ENCODE measurements at places on chromosomes 1 and 21.

GRCh38 chr1:1554926-1555915 is 14.8 kb upstream of the TMEM240 start:
- no peak for DNase-seq

DNA sequence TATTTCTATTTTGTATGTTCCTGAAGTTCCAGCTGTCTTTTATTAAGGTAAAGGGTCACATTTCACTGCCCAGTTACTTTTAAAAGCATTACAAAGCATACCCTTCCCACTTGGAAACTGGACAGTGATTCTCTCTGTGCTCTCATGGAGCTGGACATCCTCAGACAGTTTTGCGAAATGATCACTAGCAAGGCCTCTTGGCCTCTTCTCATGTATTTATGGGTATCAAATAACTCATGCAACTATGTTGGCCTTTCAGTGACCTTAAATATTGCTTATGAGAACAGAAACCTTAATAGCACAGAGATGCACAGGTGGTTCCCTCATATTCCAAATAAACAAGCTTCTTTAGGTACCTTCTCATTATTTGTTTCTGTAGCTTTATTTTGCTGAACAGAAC is 7.9 kb upstream of the AMPD1 start:
- DNase-seq, result no peak

- DNase-seq, result no peak
These were observed 8.1 kb downstream of the KRTAP21-3 start for GRCh38 chr21:30710499-30710898.

- DNase-seq, result no peak
These were observed 3.6 kb downstream of the NIBAN1 start for GRCh38 chr1:184970691-184971161.

DNA sequence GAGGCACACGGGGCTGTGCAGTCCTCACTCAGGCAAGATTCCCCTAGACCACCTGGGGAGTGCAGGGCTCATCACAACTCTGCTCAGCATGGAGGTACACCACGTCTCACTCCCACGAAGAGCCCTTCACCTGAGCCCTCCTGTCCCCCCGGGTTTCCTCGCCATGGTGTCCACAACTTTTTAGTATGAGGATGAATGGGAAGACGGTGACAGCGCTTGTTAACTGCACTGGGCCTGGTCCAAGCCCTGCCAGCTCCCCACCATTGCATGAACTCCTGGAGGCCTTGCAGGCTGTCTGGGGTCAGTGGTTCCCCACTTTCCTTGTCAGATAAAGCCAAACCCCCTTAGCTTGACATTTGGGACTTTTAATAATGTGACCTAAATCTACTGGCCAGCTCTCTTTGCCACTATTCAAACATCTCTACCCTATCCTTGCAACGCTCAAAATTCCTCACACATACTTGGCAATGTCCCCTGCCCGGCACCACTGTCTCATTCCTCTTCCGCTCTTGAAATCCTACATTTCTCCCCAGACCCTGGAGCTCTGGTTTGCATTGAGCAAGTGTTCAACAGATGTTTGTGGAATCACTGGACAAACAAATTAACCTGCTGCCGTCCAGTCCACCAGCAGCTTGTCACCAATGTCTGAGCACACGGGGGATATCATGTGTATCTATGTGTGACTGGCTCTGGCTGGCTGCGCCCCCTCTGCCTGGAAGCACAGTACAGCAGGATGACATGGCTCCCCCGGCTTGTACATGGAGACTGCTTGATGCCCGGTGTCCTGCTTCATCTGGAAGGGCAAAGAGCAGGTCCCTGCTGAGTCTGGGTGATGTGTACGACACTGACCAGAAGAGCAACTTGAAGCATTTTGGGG is 11.2 kb downstream of the TMEM9 start:
- DNase-seq, result no peak

DNA sequence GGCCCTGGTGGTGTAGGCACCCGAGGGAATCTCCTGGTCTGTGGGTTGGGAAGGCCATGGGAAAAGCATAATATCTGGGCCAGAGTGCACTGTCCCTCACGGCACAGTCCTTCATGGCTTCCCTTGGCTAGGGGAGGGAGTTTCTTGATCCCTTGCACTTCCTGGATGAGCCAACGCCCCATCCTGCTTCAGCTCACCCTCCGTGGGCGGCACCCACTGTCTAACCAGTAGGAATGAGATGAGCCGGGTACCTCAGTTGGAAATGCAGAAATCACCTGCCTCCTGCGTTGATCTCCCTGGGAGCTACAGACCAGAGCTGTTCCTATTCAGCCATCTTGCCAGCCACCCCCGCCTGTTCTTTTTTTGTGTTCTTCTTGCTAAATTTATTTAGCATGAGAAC is 134.4 kb downstream of the LEPR start:
- DNase-seq, result no peak

- no peak for DNase-seq
These were observed 13.1 kb upstream of the HMGN2 start for GRCh38 chr1:26459148-26459547.

GRCh38 chr1:8384088-8384487 is 66.2 kb downstream of the SLC45A1 start:
- DNase-seq, result no peak

GRCh38 chr1:43660355-43660754 is 10.4 kb downstream of the KDM4A start:
- no peak for DNase-seq

DNA sequence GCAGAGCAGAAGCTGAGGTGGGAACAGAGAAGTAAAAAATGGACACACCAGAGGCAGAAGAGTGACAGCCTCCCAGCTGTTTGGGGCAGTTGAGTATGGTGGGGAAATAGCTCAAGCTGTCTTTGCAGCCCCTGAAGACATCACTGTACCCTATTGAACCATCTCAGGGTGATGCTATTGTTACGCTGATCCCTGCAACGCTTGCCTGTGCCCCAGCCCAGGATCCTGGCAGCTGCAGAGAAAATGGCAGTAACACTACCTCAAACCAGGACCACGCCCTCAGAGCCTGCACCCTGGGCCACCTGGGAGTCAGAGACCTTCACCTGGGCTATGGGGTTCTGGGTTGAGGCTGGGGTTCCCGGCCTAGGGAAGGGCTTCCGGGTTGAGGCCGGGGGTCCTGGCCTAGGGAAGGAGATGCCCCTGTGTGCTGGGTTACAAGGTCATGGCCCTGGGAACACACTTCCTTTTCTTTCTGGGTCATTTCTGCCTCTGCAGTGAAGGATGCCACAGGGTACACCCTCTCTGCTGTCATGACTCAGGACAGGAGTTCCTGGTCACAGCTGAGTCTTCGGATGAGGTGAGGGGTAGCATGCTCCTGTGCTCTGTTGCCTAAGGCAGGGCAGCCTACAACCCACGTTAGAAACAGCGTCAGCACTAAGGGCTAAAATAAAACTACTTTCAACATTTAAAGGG is 11.6 kb downstream of the BSND start:
- DNase-seq, result no peak

GRCh38 chr1:4494558-4494957 is 159.9 kb upstream of the AJAP1 start:
- no peak for DNase-seq

- DNase-seq, result no peak
These were observed 563 bp upstream of the NFIA start for GRCh38 chr1:61081686-61082310.

DNA sequence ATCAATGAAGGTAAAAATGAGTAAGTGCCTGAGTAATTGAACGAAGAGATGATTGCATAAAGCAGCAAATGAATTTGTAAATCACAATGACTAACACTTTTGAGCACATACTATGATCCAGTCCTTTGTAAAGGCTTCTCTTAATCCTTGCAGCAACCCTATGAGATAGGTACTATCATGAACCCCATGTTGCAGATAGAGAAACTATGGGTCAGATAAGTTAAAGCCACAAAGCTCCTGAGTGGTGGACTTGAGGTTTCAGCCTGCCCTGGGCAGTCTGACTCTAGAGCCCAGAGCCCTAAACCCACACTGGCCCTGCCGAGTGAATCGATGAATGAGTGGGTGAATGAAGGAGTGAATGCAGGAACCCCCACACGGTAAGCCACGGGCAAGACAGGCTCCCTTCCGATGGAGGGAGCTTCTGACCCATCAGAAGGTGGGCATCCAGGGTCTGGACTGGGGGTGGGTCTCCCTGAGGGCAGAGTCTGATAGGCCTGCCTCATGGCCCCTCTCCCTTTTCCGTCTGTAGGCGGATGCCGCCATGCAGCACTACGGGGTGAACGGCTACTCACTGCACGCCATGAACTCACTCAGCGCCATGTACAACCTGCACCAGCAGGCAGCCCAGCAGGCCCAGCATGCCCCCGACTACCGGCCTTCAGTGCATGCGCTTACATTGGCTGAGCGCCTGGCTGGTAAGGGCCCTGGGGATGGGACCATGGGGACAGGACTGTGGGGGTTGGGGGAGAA is 17.0 kb downstream of the DMBX1 start:
- DNase-seq, result no peak

- no peak for DNase-seq
These were observed 85.2 kb downstream of the BEND5 start for GRCh38 chr1:48691429-48692001.

GRCh38 chr1:29542548-29542947 is 306.2 kb downstream of the PTPRU start:
- DNase-seq, result no peak

GRCh38 chr1:175373786-175374623 is 181.4 kb upstream of the KIAA0040 start:
- no peak for DNase-seq

DNA sequence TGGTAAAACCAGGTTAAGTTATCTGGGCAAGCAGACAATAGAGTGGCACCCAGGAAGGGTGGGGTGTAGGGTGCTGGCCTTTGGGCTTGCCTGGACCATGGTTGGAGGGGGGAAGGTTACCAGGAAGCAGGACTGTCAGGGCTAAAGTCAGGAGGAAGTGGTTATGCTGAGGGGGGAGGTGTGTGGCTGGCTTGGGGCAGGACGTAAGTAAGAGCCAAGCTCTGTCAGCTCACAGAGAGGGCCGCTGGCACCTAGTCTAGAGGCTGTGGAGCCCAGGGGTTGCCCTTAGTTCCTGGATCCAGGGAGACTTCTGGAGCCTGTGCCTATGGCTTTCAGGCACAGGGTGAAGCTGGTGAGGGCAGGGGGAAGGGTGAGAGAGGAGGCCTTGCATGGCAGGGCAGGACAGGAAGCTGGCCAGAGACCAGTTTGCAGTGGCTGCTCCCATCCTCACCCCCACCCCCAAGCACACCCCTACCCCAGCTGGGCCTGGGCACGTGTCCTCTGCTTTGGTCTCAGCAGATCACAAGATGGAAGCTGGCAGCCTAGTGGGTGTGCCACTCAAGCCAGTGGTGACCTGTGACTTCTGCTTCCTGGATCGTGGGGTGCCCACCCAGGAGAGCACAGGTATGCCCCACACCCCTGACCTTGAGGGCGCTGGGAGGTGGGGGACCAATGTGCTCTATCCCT is 20.5 kb upstream of the SMYD3 start:
- no peak for DNase-seq

- DNase-seq, result no peak
These were observed 15.6 kb downstream of the PDE9A start for GRCh38 chr21:42669041-42669440.

DNA sequence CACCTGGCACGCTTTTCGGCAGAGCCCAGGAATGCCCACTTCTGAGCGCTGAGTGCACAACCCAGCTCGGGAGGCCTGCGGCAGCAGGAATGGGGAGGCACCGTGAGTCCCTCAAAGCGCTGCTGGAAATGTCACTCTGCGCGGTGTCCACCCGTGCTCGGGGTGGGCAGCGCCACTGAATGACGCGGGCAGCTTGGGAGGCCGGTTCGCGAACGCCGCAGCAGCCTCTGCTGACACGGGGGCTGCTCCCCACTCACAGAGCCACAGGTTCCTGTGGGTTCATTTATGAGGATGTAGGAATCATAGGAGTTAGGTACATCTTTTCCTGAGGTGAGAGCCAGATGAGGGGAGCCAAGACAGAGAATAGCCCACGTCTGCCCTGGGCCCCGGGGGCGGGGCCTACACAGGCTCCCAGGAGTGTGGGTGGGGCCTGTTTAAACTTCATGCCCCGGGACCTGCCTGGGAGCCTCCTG is 146.7 kb upstream of the COL6A1 start:
- no peak for DNase-seq

GRCh38 chr1:21834094-21834493 is 22.0 kb downstream of the LDLRAD2 start:
- DNase-seq, result no peak

GRCh38 chr1:101460739-101461138 is 223.9 kb downstream of the S1PR1 start:
- DNase-seq, result no peak

- no peak for DNase-seq
These were observed 462.0 kb upstream of the RUNX1 start for GRCh38 chr21:35510957-35511695.

- DNase-seq, result no peak
These were observed 732 bp downstream of the ABCG1 start for GRCh38 chr21:42219606-42220137.

- DNase-seq, result no peak
These were observed 43.1 kb downstream of the KIF21B start for GRCh38 chr1:200980452-200980772.

- DNase-seq, result no peak
These were observed 58.3 kb downstream of the ERI3 start for GRCh38 chr1:44296806-44297205.

DNA sequence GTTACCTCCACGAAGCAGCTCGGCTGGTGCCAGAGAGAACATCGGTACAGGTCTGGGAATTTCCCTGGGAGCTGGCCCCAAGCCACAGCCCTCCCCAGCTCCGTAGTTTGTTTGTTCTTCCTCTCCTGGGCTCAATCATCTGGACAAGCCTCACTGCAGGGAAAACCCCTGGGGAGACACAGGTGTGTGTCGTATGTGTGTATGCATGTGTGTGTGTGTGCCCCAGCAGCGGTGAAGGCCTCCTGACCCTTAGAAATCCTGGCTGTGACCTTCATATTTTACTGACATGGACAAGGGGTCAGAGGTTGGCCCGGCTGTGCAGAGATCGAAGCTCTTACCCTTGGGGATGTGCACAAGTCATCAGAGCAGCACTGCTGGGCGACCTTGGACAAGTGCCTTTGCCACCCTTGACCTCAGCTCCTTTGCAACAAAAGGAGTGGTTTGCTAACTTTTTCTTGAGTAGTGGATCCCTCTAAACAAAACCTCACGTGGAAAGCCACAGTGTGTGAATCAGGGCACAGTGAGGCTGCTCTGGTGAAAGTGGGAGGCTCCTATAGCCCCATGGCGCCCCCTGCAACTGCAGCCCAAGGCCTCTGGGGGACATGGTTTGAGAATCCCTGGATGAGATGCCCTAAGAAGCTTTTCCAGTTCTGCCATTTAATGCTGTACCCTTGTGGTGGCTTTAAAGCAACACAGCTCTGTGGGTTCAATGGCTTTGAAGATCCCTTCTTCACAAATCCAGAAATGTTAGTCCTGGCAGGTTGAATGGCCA is 12.3 kb upstream of the IL22RA1 start:
- no peak for DNase-seq
